ENCODE measurements at places on chromosomes 13 and 19. TPM values are rescaled to one million over a fixed set of nuclear protein-coding genes. Genes with fewer than 3 reads are reported as not detected.

- peaks cover 20% of the 10 kb centered on the region for H3K4me1 ChIP-seq
- no peak overlapping the region for H3K4me3 ChIP-seq
- H3K27me3 ChIP-seq, result no peaks in the 10 kb centered on the region
These were observed 3.3 kb upstream of the CHAMP1 start for GRCh38 chr13:114310956-114311355.

DNA sequence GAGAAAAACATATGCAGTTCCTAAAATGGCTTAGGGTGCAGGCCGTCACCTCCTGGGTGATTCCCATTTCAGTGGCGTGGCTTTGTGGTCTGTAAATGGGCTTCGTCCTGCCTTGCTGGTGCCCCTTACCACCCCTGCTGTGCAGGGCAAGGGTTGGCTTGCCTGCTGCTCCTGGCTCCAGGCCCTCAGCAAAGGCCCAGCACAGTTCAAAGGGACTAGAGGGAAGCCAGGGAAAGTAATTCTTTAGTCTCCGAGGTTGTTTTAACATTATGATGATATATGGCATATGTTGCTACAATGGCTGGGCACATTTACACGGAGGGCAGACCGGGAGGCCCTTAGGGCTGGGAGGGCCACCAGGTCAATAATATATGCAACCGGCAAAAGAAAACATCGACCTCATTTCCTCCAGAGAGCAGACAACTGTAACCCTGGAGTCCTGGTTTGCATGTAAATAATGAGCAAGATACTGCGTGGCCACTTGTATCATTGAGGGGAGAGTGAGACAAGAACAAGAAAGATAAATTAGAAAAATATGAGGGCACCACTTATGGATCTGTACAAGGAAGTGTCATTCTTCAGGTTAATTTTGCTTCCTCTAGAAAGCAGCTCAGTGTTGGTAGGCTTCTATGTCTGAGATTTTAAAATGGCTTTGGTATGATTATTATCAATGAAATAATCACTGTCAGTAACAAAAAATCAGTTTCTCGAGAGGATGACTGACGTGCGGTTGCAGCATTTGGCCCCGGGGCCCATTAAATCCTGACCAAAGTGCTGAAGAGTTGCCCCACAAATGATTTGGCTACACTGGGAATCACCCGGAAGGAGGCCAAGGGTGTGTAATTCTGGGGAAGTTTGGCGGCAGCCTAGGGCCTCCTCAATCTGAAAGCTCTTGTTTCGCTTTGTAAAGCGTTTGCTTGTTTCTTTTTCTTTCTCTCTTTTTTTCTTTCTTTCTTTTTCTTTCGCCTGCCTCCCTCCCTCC lies 32.8 kb upstream of the URI1 start:
- no peak overlapping the region for H3K27ac ChIP-seq
- DNase-seq, result no peak
- no peaks in the 10 kb centered on the region for H3K4me1 ChIP-seq
- no peak overlapping the region for H3K4me3 ChIP-seq

DNA sequence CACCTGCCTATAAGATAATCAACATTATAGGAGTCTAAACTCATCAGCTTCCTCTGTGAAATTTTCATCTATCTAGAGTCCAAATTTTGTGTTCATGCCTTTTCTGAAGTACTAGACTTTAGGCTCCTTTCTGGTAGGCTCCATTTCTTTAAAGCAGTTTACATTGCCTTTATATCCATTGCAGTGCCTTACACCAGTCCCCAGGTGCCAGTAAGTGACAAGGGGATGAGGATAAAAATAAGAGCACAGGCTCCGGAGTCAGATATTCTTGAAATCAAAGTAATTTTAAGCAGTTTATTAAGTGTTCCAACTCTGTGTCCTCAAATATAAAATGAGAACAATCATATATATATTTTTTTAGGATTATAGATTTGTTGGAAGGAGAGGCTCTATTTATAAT lies 10.6 kb upstream of the CYSLTR2 start:
- H3K27me3 ChIP-seq, result peaks cover 1% of the 10 kb centered on the region
- no peak overlapping the region for H3K4me3 ChIP-seq
- no peaks in the 10 kb centered on the region for H3K36me3 ChIP-seq
- DNase-seq, result no peak
- no peak overlapping the region for H3K27ac ChIP-seq

Gene TINCR
- 0.50 TPM for total RNA-seq

DNA sequence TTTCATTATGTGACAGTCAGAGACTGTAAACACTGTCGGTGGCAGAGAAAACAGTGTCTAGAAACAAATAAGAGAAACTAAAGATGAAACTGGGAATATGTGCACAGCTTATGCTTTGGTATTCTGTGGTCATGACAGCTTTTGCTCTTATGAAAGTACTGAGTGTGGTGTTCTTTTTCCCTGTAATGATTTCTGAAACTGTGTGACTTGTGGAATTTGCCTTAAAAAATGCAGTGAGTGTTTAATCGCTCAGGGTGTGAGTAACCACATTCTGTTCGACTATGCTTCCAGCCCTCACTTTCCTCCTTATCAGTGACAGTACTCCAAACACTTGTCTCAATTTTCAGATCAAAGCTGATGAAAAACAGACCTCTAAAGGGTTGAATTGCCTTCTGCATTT lies 66.9 kb upstream of the DIAPH3 start:
- H3K27ac ChIP-seq, result no peak overlapping the region
- H3K4me3 ChIP-seq, result no peak overlapping the region
- H3K27me3 ChIP-seq, result peaks cover 21% of the 10 kb centered on the region
- H3K4me1 ChIP-seq, result no peaks in the 10 kb centered on the region

Gene LILRB1
- total RNA-seq, result 1.2 TPM

- peaks cover 10% of the 10 kb centered on the region for H3K4me1 ChIP-seq
- H3K36me3 ChIP-seq, result peaks cover 5% of the 10 kb centered on the region
- H3K4me3 ChIP-seq, result no peak overlapping the region
- H3K27ac ChIP-seq, result no peak overlapping the region
These were observed 8.1 kb downstream of the ANO8 start for GRCh38 chr19:17326595-17326966.

All from activated CD8-positive, alpha-beta T cell treated with anti-CD3 and anti-CD28 coated beads for 36 hours (primary cell).